Mucosa of descending colon (tissue), 3 donors: ENCODE measurements at places on chromosomes 1 and 21.

GRCh38 chr1:6502000-6502891 lies 10.8 kb upstream of the PLEKHG5 start:
- peak; percentile 71 for DNase-seq

- no peak for DNase-seq
These were observed 119.5 kb downstream of the PCBP3 start for GRCh38 chr21:45763074-45763473.

GRCh38 chr21:37565530-37566223 lies 199.1 kb downstream of the DYRK1A start:
- no peak for DNase-seq

DNA sequence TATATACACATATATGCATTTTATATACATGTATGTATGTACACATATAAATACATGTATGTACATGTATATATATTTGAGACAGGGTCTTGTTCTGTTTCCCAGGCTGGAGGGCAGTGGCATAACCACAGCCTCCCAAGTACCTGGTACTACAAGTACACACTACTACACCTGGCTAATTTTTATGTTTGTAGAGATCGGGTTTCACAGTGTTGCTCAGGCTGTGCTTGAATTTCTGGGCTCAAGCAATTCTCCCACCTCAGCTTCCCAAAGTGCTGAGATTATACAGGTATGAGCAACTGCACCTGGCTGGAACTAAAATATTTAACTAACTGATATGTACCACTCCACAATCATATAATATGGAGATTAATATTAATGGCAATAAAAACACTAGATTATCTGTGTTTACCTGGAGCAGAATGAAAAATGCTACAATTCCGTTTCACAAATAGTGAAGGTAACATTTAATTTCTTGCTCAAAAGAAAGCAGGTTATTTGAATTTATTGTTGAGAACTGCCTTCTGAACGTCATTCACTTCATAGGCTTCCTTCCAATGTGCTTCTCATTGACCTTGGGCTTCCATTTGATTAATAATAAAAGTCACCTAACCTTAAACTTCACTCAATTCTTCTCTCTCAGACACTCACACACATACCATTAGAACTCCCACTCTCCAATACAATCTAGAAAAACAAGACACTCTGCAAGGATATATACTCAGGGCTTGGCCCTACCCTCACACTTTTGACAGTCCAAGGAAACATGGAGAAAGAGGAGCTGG lies 57.0 kb downstream of the PTGER3 start:
- no peak for DNase-seq

DNA sequence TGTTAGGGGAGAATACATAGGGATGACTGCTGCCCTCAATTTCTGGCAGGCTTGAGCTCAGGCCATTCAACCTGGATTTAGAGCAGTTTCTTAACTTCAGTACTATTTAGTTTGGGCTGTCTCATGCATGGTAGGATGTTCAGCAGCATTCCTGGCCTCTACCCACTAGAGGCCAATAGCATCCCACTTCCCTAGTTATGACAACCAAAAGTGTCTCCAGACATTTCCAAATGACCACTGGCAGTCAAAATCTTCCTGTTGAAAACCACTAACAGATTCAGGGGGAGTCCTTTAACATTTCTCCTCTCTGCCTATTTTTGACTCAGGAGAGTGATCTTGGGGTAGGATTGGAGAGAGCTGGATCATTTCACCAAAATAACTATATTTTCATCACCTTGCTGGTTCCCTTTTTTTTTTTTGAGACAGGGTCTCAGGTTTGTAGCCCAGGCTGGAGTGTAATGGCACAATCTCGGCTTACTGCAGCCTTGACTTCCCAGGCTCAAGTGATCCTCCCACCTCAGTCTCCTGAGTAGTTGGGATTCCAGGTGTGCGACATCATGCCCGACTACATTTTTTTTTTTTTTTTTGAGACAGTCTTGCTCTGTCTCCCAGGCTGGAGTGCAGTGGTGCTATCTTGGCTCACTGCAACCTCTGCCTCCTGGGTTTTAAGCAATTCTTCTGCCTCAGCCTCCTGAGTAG lies 8.7 kb downstream of the GNAT2 start:
- no peak for DNase-seq

GRCh38 chr1:30037251-30038118 lies 685.9 kb downstream of the MATN1 start:
- no peak for DNase-seq

DNA sequence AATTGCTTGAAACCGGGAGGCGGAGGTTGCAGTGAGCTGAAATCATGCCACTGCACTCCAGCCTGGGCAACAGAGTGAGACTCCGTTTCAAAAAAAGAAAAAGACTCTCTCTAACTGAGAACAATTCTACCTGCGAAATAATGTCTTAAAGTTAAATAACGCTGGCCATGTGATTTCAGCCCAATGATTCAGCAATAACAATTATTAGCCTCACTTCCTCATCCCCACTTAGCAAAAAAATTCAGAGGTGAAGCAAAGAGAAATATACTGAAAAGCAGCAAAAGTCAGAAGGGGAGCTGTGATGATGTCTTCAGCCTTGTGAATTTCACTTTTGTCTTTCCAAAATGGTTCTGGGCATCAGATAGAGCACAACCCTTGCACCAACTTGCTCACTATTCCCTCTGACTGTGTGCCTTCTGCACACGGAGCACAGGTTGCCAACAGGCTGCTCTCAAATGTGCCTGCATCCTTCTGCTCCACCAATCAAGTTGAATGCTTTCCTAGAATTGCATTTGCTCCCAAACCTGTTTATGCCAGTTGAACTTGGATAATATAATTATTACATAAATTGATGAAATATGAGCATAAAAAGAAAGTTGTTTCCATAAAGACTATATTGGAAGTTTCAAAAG lies 79.8 kb upstream of the IPO9 start:
- no peak for DNase-seq

GRCh38 chr1:212107481-212107880 lies 71.9 kb downstream of the DTL start:
- DNase-seq: no peak

GRCh38 chr1:207030522-207031009 lies 2.0 kb downstream of the C1orf116 start:
- DNase-seq: no peak

- no peak for DNase-seq
These were observed 60.4 kb upstream of the BACH1 start for GRCh38 chr21:29238053-29238966.

- peak; percentile 20 for DNase-seq
These were observed 93.7 kb downstream of the CTH start for GRCh38 chr1:70504821-70505193.

DNA sequence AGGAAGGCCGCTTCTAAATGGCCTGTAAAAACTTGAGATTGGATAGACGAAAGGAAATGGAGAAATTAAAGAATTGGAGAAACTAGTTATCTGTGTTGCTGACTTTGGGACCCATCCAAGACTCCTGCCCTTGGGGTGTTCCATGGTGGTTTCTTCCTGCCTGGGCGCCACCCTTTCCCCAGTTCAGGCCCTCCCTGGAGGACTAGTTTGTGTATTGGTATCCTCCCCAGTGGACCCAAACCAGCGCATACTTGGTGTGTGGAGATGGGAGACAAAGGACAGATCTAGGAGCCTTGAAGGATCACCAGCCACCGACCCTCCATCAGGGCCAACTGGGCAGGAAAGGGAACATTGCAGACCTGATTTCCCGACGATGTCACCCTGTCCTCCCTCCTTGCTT lies 7.1 kb downstream of the SPATA46 start:
- no peak for DNase-seq

DNA sequence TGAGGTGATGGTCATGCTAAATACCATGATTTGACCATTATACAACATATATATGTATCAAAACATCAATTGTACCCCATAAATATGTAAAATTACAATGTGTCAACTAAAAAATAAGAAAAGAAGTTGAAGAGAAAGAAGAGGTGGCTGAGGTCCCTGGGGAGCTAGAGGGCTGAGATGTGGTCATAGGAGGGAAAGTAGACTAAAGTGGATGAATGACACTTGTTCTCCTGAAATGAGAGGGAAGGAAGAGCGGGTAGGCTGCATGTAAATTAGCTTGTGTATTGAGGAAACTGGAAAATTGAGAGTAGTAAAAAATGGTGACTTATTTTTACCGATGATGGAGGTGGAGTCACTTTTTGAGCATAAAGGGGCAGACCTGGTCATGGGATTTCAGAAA lies 117.0 kb downstream of the ST6GALNAC3 start:
- DNase-seq: no peak

- DNase-seq: no peak
These were observed 36.6 kb downstream of the PTGS2 start for GRCh38 chr1:186643614-186644013.

DNA sequence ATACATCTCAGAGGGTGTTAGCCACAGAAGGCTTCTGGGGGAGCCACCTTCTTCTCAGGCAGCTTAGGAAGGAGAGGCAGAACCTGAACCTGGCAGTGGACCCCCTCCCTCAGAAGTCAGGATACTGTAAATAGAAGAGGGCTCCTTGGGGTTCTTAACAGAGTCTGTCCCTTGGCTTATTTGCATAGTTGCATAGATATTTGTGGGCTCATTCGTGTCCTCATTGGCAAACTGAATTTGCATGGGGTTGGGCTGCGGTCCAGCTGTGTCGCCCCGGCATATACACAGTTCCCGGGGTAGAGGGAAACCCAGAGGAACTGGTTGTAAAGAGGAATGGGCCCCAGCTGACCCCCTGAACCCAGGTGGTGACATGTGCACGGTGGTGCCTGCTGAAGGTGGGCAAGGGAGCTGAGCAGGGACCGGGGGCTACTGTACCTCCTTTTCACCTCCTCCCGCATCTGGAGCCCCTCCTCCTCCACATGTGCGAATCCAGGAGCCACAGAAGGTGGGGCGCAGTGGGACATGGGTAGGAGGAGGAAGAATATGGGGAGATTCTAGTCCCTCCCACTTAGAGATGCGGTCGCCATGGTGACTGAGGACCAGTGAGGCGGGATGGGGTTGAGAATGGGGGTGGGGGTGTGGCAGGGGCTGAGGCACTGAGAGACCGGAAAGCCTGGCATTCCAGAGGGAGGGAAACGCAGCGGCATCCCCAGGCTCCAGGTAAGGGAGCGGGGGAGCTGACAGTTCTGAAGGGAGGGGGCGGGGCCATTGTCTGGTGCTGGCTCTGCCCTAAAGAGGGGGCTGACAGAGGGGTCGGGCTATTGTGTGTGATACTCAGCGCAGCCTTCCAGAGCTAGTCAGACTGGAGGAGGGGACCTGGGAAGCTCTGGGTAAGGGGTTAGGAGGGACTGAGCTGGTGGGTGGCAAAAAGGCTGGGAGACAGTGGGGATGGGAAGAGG lies 3.7 kb upstream of the SEMA4A start:
- DNase-seq: no peak

DNA sequence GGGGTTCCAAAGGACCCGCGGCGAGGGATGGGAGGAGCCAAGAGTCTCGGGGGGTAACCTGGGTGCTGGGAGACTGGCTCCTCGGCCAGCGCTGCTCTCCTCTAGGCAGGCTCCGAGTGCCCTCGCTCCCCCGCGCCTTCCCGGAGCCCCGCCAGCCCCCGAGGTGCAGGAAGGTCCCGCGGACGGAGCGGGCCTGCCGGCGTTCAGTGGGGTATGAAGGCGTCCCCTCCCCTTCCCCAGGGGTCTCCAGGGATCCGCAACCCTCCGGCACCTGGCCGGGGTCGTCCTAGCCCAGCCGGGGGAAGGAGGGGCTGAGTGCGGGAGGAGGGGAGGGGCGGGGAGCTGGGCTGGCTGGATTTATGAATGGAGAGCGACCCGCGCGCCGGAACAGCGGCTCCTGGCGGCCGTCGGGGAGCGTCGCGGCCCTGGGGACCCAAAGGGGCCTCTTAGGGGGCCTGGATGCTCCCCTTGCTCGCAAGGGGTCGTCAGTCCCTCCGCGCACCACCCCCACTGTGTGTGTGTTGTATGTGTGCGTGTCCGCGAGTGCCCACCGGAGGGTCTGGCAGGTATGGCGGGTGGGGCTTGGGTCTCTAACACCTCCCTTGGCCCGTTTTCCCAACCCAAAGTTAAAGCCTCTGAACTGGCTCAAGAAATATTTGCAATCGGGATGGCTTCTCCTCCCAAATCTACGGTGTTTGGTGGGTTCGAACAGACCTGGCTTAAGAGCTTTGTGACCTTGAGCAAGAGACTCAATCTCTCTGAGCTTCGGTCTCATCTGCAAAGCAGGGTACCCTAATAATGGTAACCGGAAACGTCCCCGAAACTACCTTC lies 642 bp downstream of the HCRTR1 start:
- DNase-seq: peak; percentile 64

GRCh38 chr21:31872452-31873274 lies at the start of gene HUNK:
Gene HUNK (plus strand): TSS chr21:31873020. CDS start chr21:31873675, 655 bp downstream.
- DNase-seq: peak; percentile 62

DNA sequence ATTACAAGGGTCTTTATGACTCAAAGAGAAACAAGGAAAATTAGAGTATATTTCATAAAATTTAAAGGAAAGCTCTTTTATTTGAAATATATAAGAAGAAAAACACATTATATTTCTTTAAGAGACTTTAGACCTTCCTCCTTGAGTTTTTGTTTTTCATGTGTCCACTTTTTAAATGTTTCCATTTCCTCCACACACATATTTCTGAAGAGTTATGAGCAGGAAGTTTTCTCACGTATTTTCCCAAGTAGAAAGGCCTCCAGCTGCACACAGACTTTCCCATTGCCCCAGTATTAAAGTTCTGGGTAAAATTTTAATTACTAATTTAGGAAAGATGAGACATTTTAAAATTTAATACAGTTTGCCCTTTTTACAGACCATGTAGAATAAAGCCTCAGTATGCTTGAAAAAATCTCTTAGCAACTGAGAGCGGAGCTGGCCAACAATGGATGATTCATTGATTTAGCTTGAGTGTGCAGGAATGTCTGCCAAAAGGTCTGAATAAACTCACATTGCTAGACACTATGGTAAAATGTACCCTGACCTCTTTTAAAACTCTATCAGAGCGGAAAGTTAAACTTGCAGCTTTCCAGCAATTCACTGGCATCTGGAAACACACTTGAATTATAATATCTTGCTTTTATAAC lies 57.9 kb downstream of the DDAH1 start:
- peak; percentile 67 for DNase-seq

GRCh38 chr1:157274698-157275534 lies 136.7 kb upstream of the ETV3 start:
- no peak for DNase-seq

DNA sequence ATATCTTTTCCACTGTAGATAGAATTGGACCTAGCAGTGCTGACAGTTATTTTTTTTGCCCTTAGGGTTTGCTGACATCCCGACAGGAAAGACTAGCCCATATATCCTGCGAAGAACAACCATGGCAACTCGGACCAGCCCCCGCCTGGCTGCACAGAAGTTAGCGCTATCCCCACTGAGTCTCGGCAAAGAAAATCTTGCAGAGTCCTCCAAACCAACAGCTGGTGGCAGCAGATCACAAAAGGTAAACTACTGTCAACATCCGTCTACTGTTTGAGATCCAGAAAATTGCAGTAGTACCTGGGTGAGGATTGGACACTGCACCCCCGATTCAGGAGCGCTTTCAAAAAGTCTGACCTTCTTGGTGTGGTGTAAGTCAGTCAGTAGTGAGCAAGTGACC lies 55.8 kb downstream of the CENPF start:
- no peak for DNase-seq

DNA sequence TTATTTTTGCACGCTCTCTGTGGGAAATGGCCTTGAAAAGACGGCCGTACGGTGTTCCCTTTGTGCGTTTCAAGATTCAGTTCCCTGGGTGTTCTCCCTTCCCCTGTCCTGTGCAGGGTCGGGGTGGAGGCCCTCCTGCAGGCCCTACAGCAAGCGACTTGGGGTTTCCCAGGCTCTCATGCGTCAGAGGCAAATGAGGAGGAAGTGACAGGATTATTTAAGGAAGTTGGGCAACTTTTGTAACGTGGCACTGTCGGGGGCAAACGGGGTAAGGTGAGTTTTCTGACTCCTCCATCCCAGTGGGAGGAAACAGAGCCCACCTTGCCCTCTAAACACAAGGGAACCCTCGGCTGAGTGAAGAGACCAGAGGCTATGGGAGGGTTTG lies 16.1 kb upstream of the AJAP1 start:
- no peak for DNase-seq

- DNase-seq: no peak
These were observed 19.3 kb downstream of the TNFRSF1B start for GRCh38 chr1:12185918-12186678.
